Effector memory CD8-positive, alpha-beta T cell (primary cell): ENCODE measurements at places on chromosomes 12 and 14.
A peak's percentile ranks its signal among the peaks of the same experiment; 100 is the strongest.

DNA sequence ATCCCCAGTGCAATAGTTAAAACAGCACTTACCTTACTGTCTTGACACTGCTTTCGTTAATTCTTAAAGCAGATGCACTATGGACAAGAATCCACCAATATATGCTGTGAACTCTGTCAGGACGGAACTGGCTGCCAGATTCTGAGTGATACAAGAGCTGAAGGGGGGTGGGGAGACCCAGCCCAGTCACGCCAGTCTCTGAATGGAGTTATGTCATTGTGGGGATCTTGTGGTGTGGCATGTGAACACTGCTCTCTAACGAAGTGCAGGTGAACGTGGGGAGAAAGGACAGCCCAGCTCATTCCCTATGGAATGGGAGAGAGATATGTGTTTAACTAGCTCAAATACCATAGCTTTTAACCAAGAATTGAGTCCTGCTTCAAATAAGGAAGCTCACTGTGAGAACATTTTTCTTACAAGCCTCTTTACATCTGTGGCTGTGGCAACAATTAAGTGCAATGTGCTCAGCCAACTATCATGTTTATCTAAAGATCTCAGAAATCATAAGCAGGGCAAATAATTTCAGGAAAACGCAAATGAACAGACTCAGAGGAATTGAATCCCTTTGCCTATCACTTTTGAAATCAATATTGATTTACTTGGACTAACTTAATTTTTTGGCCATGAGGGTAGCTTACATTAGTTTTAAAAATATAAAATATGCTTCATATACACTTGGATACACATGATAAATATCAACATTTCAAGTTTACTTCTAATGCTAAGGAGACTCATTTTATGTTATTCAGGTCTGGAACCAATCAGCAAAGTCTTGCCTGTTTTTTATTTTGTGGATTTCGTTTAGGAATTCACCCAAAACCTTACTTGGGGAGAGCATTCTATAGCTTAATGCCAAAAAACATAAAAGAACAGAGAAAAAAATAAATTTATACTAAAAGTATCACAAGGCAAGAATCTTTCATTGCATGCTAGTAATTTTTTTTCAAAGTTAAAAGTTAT is at the start of gene LUM:
TSS of gene LUM (minus strand) at position 129 of the 960 bp plus-strand sequence. CDS start 2,515 bp downstream, outside the sequence.
- DNase-seq: no peak

DNA sequence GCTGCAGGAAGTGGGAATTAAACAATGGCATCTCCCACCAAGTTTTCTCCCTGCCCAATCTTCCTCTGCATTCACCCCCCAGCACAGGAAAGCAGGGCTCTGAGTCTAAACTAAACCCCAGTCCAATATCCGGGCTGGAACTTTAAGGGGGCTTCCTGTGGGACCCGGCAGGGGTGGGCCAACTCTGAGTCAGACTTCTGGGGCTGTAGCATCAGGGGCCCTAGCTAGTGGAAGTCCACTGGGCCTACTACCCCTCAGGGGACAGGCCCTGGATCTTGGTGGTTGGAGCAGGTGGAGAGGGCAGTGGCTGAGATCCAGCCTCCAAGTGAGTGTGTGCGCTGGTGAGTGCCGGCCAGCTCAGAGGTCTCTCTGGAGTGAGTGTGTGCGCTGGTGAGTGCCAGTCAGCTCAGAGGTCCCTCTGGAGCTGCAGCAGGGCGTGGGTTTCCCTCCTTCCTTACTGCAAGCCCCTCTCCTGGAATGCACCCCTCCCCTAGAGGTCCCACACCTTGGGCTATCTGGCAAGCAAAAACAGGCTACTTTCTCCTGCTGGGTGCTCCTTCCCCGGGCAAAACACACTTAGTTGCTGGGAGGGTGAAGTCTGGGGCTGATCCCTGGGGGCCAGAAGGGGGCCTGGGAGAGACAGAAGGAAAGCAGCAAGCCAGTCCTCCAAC is 5.6 kb upstream of the LHX5 start:
- DNase-seq: no peak

GRCh38 chr12:14185427-14186192 is 179.9 kb upstream of the ATF7IP start:
- peak; percentile 30 for DNase-seq

GRCh38 chr14:99774556-99775307 is 18.5 kb upstream of the EML1 start:
- no peak for DNase-seq

- no peak for DNase-seq
Measured at GRCh38 chr12:67517181-67517887, 131.2 kb upstream of the DYRK2 start.

DNA sequence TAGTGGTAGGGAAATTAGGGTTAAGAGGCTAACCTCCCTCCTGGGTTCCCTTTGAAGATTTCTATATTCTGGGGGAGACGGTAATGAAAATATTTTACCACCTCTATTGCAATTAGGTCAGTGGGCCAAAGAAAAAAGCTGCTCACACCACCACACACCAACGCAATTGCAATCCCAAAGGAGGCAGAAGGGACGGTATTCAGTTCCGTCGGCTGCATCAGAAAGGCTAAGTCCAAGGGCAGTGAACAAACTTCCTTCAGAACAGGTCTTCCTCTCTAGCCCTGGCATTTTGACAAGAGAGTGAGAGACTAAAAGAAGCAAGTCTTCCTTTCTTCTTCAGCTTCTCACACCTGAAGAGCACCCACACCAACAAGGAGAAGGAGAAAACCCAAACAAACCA is 51.2 kb downstream of the OTX2 start:
- DNase-seq: no peak

- no peak for DNase-seq
Measured at GRCh38 chr12:131929581-131930456, 743 bp downstream of the PUS1 start.

DNA sequence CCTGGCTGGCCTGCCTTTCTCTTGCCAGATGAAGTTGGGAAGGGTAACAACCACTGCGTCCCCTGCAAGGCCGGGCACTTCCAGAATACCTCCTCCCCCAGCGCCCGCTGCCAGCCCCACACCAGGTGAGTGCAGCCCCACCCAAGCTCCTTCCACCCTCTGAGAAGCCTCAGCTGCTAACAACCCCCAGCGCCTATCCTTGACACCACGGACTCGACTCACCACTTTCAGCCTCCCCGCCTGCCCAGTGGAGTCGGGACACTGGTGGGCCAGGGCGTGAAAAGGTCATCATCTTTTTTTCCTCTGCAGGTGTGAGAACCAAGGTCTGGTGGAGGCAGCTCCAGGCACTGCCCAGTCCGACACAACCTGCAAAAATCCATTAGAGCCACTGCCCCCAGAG is 2.1 kb downstream of the LTBR start:
- no peak for DNase-seq

DNA sequence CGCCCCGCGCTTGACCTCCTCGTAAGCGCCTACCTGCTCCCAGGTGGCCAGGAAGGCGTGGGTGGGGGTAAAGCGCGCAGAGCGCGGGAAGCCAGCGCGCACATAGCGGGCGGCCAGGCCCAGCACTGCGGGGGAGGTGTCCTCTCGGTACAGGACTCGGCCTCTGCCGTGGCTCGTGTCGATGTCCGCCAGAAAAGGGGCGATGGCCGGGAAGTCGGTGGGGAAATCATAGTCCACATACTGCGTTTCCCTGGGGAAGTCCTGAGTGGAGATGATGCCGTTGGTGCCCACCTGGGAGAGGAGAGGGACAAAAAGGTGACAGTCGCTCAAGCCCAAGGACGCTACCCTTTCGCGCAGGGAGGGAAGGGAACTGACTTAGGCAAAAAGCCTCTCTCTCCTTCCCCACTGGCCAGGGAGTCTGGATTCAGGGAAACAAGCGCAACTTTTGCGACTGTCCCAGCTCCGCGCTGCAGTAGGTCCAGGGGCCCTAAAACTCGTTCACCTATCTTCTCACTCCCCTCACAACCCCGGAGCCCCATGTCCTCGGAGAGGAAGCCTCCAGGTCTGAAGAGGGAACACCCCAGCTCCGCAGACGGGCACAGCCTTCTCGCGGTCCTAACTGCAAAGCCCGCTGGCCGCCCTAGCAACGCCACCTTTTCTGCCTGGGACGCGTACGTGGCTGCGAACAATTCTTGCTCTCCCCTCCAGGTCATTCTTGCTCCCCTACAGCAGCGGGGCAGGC is 815 bp downstream of the NID2 start:
- DNase-seq: no peak

- no peak for DNase-seq
Measured at GRCh38 chr12:96176575-96176974, 17.6 kb upstream of the ELK3 start.

DNA sequence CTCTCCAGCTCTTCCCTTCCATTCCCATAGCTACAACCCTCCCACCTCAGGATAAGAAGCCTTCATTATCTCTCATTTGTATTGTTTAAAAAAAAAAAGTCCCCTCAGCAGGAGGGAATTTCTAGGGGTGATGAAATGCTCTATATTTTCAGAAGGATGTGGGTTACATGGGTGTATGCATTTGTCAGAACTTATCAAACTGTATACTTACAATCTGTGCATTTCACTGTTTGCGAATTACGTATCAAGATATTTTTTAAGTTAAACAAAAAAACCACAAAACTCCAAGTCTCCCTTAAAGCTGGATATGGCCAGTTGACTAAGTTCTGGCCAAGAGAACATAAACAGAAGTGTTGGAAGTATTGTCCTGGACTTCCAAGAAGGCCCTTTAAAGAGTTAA is 2.0 kb upstream of the FKBP11 start:
- no peak for DNase-seq

- DNase-seq: peak; percentile 41
Measured at GRCh38 chr14:54691525-54692283, 124.8 kb downstream of the SAMD4A start.

DNA sequence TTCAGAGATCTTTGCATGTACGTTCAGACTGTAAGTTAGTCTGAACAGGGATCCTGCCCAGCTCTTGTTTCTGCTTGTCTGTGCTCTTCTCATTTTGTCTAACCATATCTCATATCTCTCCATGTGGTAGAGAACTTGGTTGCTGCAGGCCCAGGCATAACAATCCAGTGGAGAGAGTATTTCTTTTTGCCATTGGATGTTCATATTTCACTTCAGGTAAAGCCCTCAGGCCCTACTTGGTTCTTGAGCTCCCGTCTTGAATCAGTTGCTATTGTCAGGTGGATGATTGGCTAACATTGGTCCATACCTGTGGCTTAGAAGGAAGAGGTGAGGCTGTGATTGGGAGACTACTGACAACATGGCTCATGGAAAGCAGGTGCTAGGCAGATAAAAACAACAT is 357.7 kb upstream of the FLRT2 start:
- DNase-seq: no peak

DNA sequence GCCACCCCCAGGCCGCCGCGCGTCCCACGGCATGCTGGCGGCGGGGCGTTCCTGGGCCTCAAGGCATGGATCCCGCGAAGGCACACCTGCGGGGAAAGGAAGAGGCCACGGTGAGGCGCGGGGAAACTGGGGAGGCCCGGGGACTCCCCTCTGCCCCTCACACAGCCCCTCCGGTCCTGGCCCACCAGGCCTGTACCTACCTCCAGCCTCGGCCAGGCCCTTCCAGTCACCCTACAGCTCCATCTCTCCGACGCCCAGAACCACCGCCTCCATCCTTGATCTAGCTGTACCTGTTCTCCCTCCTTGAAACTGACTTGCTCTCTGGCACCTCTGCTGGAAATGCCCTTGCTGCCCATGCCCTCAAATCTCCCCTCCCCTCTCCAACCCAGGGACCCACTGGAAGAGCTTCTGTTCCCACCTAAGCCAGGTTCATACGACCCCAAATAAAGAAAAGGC is 1.7 kb downstream of the ANKRD9 start:
- no peak for DNase-seq
